Effector CD4-positive, alpha-beta T cell (primary cell): ENCODE measurements at places on chromosomes 11 and 22.

GRCh38 chr11:102810950-102811660 lies 13.1 kb upstream of the MMP1 start:
- no peak for DNase-seq

- no peak for DNase-seq
Observed at GRCh38 chr11:71086687-71087258, 165.6 kb downstream of the SHANK2 start.

DNA sequence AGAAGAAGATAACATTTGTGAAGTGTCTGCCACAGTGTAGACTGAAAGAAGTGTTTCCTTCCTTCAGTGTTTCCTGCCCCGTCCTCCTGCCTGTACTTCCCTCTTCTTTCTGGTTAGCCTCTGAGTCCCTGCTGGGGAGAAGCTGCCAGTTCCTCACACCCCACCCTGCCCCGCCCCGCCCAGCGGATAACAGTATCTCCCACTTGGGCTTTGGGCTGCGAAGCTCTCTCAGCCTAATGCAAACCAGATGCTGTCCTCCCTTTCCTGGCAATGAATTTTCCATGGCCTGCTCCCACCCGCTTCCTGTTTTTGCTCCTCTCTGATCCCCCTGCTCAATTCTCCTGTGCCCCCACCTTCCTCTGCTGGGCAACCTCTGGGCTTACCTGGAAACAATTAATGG lies 5.2 kb upstream of the RAB3IL1 start:
- DNase-seq: no peak

DNA sequence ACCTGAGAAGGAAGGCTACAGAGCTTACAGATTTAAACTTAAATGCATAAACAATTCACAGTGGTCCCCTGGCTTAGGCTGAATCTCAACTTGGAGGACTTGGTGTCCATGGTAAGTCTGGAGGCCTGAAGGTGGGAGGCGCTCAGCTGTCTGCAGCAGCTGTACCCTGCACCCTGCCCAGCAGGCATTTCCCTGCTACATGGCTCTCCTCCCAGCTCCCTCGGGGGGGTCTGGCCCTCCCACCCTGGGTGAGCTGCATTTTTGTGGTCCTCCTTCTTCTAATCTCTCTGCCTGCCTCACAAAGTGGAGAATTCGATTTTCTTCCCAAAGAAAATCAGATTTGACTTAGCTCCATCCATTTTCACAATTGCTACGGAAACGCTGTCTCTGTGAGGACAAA lies 273.2 kb downstream of the KIRREL3 start:
- DNase-seq: no peak

- no peak for DNase-seq
Observed at GRCh38 chr11:119229288-119229672, 23.1 kb downstream of the CBL start.

DNA sequence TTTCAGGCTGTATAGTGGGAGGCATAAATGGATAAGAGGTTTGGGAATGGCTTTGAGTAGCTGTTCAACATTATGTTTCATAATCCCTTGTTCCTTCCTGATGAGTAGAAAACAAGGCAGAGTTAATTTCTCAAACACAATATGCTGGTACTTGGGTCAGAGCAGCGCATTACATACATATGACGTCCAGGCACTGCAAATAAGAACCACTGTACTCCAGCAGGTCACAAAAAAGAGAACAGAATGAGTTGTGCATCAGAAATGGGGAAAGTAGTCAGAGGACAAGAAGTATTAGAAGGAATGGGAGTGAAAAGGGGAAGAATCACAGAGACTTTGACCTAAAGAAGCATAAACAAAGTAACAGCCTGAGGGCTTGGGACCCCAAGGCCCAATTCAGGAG lies 44.0 kb upstream of the RDX start:
- DNase-seq: no peak

DNA sequence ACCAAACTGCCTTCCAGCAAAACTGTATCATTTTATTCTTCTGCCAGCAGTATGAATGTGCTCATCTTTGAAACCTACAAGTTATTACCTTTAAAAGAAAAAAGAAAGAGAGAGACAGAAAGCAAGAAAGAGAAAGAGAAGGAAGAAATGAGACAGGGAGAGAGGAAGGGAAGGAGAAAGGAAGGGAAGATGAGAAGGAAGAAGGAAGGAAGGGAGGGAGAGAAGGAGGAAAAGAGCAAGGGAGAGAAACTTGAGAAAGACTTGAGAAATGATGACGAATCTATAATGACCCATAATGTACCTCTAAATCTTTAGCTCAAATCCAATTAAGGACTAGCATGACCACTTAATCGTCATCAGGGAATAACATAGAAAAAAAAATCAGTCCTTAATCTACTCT lies 11.4 kb upstream of the JAML start:
- DNase-seq: no peak

DNA sequence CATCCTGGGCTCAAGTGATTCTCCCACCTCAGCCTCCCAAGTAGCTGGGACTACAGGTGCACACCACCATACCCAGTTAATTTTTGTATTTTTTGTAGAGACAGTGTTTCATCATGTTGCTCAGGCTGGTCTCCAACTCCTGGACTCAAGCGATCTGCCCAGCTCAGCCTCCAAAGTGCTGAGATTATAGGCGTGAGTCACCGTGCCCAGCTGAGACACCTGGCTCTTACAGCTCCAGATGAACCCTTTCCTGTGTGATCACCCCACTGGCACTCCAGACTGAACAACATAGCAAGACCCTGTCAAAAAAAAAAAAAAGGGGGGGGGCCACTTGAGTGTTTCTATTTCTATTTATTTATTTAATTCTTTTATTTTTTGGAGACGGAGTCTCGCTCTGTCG lies 1.0 kb upstream of the ADSL start:
- peak; percentile 43 for DNase-seq

GRCh38 chr11:40186437-40187263 lies 1272.8 kb downstream of the LRRC4C start:
- no peak for DNase-seq

DNA sequence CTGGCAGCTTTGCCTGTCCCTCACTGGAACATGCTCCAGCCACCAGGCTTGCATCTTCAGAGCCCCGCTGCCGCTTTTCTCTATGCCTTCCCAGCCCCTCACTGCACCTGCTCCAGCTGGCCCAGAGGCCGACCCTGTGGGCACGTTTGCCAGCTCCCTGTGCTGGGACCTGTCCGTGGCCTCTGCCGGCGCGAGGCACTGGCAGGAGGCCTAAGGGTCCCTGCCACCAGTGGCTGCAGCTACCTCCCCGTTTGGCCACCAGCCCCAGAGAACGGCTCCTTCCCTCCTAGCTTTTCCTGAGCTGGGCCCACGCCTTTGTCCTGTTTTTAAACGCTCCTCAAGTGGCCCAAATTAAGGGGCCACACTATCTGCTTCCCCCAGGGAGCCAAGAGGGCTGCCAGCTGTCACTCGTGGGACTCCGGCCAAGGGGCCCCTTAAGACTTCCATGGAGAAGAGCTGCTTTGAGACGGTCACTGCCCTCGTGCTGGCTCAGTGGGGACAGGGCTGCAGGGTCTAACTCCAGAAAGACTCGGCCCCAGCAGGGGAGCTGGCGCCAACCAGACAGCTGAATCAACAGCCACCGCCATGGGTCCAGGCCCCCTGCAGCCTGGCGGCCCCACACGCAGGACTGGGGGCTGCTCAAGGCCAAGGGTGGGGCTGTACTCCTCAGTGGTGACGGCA lies 24.6 kb upstream of the WNT7B start:
- no peak for DNase-seq

DNA sequence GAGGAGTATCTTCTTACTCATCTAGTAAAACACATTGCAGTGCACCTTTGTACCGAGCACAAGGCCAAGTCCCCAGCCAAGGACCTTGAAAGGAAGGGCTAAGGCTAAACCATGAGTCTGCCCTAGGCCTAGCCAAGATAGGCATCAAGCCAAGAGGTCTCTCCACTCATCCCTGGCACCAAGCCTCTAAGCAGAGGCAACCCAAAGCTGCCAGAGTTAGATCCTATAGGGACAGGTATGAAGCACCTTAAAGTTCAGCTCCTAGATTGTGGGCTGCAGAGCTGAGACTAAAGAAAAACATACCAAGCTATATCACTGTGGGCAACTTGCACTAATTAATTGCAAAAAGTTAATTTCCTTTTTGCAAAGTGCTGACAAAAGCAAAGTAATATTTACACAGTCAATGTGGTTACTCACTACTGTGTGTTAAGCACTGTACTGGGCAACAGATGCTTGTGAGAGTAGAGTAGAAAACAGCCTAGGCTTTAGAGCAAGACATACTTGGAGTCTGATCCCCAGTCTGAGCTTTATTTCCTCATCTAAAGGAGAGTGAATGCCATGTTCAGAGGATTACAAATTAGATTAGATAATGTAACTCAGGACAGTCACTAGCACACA lies 7.2 kb downstream of the COA4 start:
- no peak for DNase-seq

GRCh38 chr11:95524314-95525036 lies 265.1 kb downstream of the FAM76B start:
- no peak for DNase-seq

GRCh38 chr11:132367293-132367692 lies 996.9 kb downstream of the NTM start:
- DNase-seq: no peak

- no peak for DNase-seq
Observed at GRCh38 chr11:93323747-93324146, 6.8 kb upstream of the DEUP1 start.

DNA sequence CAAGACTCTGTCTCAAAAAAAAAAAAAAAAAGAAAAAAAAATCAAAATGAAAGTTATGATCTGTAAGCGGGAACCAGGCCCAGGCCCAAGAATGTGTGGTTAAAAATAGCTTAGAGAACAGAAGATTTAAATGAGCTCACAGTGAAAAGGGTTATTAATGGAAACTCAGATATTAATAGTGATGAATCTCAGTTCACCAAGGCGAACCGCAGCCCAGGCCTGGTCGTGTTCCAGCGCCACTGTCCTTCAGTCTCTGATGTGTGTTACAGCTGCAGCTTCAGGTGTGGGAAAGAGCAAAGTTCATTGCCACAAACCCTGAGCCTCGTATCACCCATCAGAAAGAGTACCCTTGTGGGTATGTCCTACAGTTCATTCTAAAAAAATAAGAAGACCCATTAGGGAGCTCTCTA lies 107.1 kb downstream of the GAB2 start:
- DNase-seq: no peak

GRCh38 chr11:11555208-11555607 lies 66.6 kb downstream of the GALNT18 start:
- no peak for DNase-seq

DNA sequence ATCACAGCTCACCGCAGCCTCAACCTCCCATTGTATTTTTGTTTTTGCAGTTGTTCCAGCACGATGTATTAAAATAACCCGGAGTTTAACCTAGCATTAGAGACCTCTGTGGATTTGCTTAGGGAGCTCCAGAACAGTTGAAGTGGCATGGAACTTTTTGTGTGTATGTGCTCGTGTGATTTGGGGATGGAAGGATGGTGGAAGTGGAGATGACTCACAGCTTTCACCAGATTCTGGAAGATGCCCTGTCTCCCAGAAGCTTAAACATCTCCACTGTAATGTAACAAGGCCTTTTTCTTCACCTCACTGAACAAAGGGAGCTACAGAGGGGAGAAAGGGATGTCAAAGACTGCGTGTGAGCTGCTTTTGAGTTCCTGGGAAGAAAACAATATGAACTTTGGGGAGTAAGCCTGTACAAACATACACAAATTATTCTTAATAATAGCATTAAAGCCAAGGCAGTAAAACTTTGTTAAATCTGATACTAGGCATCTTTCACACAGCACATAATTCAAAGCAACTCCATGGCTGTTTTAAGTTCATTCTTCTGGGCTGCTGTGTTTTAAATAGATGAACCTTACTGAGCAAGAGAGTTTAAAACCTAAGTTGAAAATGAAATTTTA lies 226.4 kb downstream of the ADAMTS15 start:
- no peak for DNase-seq

DNA sequence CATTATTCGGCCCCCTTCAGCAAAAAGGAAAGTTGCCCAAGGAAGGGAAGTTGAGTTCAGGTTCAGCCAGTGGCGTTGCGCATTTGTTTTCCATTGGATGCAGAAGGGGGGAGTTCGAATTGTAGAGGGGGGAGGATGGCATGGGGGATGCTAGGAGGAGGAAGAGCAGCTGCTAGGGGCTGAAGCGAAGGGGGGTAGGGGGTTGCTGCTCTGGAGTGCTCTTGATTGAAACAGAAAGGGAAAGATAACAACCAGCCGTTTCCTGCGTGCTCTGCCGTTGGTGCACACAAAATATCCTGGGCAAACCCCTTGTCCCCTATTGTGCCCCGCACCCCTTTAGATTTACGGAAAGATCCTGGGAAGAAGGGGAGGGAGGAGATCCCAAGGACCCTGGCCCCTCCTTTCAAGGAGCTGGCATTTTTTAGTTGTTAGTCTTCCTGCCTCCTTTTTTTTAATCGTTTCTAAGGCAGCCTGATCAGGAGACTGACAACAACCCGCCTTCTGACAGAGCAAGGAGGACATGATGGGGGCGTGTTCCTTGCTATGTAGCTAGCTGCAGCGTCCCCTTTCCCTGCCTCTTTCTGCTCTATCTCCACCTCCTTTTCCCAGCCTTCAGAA lies 2.1 kb downstream of the KMT2A start:
- DNase-seq: peak; percentile 41

GRCh38 chr11:6618117-6619003 lies 862 bp downstream of the TPP1 start:
- peak; percentile 65 for DNase-seq

DNA sequence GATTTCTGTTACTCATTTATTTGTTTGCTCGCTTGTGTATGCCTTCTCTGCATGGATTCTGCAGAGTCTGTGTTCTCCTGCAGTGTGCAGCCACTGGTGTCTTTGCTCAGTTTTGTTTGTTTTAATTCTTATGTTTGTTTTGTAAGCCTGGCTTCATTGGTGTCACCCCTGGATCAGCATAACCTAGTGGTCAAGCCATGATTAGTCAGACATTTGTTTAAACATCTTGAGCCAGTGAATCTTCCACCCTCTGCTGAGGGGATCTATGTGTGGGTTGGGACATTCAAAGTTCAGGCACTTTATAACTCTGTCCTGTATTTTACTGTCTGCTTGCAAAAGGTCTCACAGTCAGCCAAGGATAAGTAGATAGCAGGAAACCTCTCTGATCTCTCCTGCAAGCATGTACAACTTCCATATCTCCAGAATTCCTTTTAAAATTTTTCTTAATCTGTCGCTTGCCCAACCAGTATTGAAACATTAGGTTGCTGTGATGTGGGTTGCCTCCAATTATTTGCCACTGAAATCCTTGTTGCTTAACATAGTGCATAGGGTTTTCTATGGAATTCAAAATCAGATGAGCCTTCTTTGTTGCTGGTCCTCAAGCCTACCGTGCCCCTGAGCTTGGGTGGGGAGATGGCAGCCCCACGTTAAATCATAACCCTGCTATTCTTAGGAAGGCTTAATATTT lies 86.8 kb downstream of the KCNQ1OT1 start:
- DNase-seq: no peak

DNA sequence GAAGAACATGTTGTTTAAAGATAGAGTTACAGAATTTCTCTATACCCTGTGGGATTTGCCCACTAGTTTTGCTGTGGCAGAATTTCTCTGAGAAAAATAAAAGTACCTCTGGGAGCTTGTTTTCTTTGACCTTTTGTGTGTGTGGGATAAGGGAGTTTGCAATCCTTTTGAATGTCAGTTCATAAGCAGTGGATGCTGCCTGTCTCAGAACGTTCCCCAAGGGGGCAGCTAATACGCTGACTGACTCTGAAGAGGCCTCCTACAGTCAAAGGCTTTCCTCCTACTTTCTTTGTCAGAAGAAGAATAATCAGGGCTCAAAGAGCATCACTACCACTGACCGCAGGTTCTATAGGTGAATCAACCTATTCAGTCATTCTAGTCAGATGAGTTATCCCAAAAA lies 140.6 kb downstream of the AASDHPPT start:
- no peak for DNase-seq

- DNase-seq: no peak
Observed at GRCh38 chr11:114281388-114281956, 14.7 kb upstream of the NNMT start.
